ENCODE measurements at places on chromosomes 16 and 17. TPM values are rescaled to one million over a fixed set of nuclear protein-coding genes. Genes with fewer than 3 reads are reported as not detected.

The CHST6 gene
- 1.3 TPM for total RNA-seq

The TGFB1I1 gene
- total RNA-seq, result 45.4 TPM

DNA sequence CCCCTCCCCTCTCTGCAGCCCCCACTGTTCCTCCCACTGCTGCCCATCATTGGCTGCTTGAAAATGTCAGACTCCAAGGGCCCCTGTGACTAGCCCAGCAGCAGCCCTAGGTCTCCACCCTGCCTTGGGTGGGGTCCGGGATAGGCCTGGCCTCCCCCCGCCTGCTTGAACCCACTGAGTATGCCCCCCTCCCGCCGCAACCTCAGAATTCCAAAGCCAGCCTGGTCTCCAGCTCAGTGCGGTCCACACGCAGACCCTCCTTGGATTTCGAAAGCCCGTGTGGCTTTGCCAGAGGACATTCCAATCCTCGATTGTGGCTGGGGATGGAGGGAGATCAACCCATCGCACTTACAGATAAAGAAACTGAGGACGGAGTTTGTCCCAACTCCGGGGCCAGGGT is 6.4 kb downstream of the DPEP1 start:
- no peak for DNase-seq

- peak; percentile 96 for DNase-seq
These were observed 10.2 kb upstream of the CENPT start for GRCh38 chr16:67857547-67858233.

DNA sequence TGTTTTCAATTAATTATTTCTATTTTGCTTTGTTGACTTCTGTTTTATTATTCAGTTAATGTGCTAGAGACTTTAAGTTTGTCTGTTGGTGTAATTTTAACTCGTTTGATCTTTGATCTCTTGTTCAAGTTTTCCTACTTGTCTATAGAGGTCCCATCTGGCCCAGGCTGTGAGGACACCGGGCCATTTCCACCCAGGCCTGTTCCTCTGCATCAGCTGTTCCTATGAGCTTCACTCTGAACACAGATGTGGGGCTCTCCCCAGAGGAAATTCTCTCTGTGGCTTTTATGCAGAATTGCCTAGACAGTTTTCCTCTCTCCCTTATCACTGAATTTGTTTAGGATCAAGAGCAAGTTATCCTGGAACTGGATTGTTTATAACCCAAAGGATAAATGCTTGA is 44.7 kb downstream of the MYO18A start:
- no peak for DNase-seq

GRCh38 chr16:11183951-11184350 is 72.1 kb downstream of the SOCS1 start:
- DNase-seq, result no peak

GRCh38 chr17:43906951-43907424 is 348 bp downstream of the MPP2 start:
- no peak for DNase-seq

DNA sequence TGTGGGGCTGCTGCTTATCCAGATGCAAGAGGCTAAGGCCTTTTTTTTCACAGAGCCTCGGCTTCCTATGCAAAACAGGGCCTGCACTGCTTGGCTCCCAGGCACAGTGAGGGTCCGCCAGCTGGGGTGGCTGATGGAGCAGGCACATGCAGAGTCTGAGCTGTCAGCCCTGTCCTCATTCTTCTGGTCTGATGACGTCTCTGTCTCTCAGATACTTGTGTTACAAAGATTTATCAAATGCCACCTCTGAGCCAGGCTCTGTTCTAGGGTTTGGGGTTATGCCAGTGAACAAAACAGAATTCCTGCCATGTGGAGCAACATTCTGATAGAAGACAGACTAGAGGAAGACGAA is 4.8 kb downstream of the RNF40 start:
- DNase-seq, result no peak

DNA sequence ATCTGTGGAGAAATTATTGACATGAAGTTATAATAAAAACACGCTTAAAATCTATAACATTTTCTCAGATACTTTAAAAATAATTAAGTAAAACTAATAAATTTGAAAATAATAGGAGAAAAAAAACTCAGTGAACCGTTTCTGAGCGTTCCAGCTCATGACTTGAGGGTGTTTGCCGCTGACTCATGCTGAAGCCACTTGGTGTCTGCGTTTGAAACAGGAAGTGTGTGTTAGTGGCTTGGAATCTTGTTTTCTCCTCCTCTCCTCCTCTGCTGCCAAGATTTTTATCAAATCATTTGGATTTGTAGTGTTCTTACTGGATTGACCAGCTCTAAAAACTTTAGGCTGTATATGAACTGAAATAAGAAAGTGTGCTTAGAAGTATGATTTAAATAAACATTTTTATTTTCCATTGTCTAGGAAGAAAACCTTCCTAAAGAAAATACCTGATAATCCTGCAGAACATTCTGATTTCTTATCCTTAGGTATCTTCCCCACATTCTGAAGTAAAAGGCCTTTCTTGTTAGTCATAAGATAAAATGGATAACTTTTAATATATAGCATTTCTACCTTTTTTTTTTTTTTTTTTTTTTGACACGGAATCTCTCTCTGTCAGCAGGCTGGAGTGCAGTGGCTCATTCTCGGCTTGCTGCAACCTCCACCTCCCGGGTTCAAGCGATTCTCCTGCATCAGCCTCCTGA is 30.8 kb downstream of the USP10 start:
- DNase-seq, result peak; percentile 73
